Heart left ventricle (tissue), 16 donors: ENCODE measurements at places on chromosomes 2 and 18.
A peak's percentile ranks its signal among the peaks of the same experiment; 100 is the strongest.

DNA sequence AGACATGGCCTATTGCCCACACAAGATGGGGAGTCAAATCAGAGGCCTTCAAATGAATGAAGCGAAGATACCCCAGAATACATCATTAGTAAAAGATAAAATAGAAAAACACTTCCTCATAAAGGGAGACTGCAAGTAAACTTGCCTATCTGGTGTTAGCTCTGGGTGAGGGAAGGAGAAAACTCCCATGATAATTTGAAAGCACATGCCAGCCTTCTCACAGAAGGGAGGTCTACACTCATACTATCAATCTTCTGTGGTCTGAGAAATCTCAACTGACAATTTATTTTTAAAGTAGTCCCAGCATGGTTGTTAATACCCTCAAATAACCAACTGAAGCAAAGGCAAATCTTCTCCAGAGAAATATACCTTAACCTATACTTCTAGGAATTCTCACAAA lies 75.4 kb downstream of the EXOC6B start:
- peaks cover 37% of the 10 kb centered on the region for H3K4me1 ChIP-seq
- DNase-seq: no peak
- no peaks in the 10 kb centered on the region for H3K27me3 ChIP-seq

- H3K4me3 ChIP-seq: no peak overlapping the region
- H3K27me3 ChIP-seq: no peaks in the 10 kb centered on the region
- no peaks in the 10 kb centered on the region for H3K36me3 ChIP-seq
- DNase-seq: no peak
Observed at GRCh38 chr2:28046921-28047320, 156.4 kb downstream of the BABAM2 start.

GRCh38 chr2:203594541-203594940 lies 59.4 kb upstream of the RAPH1 start:
- H3K36me3 ChIP-seq: no peaks in the 10 kb centered on the region
- no peak overlapping the region for H3K4me3 ChIP-seq
- no peak overlapping the region for H3K27ac ChIP-seq
- no peaks in the 10 kb centered on the region for H3K4me1 ChIP-seq
- H3K27me3 ChIP-seq: no peaks in the 10 kb centered on the region

- DNase-seq: no peak
- H3K27ac ChIP-seq: no peak overlapping the region
- no peaks in the 10 kb centered on the region for H3K27me3 ChIP-seq
- H3K36me3 ChIP-seq: no peaks in the 10 kb centered on the region
- H3K4me3 ChIP-seq: no peak overlapping the region
Observed at GRCh38 chr18:13643261-13643751, 83.1 kb downstream of the FAM210A start.

DNA sequence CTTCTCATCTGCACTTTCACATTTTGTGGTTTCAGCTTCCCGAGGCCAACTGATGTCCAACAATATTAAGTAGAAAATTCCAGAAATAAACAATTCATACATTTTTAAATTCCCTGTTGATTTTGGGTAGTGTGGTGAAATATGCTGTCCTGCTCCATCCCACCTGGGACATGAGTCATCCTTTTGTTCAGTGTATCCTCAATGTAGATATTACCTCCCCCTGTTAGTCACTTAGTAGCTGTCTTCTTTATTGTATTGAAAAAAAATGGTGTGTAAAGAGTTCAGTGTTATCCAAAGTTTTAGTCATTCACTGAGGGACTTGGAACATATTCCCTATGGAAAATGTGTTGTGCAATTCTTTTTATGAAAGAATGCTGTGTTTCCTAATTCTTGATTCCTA lies 348.1 kb downstream of the SOCS6 start:
- H3K27ac ChIP-seq: no peak overlapping the region
- no peaks in the 10 kb centered on the region for H3K27me3 ChIP-seq
- no peaks in the 10 kb centered on the region for H3K36me3 ChIP-seq
- no peaks in the 10 kb centered on the region for H3K4me1 ChIP-seq

DNA sequence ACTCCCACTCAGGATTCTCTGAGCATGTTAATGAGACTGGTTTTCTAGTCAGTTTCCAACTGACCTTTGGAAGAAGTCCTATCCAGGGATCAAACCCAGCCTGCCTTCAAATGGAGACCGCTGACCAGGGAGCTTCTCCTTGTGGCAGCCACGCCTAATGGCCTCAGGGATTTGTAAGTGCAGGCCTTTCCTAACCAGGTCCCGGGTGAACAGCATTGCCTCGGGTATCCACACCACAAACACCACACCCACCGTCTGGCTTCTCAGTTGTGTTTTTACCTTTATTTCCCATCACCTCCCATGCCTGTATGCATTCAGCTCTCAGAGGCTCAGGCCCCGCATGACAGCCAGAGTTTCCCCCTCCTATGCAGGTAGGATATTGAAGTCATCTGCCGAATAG lies 406.3 kb upstream of the HS6ST1 start:
- no peak overlapping the region for H3K4me3 ChIP-seq
- H3K4me1 ChIP-seq: no peaks in the 10 kb centered on the region
- H3K27ac ChIP-seq: no peak overlapping the region
- H3K36me3 ChIP-seq: no peaks in the 10 kb centered on the region
- DNase-seq: no peak

- no peak overlapping the region for H3K4me3 ChIP-seq
- H3K27ac ChIP-seq: no peak overlapping the region
- DNase-seq: no peak
- no peaks in the 10 kb centered on the region for H3K4me1 ChIP-seq
- H3K36me3 ChIP-seq: peaks cover 93% of the 10 kb centered on the region
- H3K27me3 ChIP-seq: no peaks in the 10 kb centered on the region
Observed at GRCh38 chr2:24754985-24755705, 38.0 kb downstream of the PTRHD1 start.

DNA sequence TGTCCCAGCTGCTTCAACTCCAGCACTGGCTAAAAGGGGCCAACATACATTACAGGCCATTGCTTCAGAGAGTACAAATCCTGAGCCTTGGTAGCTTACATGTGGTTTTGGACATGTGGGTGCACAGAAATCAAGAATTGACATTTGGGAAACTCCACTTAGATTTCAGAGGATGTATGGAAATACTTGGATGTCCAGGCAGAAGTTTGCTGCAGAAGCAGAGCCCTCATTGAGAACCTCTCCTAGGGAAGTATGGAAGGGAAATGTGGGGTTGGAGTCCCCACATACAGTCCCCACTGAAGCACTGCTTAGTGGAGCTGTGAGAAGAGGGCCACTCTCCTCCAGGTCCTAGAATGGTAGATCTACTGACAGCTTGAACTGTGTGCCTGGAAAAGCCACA lies 218.0 kb upstream of the CWC22 start:
- H3K4me3 ChIP-seq: no peak overlapping the region
- no peak overlapping the region for H3K27ac ChIP-seq
- DNase-seq: no peak
- no peaks in the 10 kb centered on the region for H3K36me3 ChIP-seq
- no peaks in the 10 kb centered on the region for H3K27me3 ChIP-seq
- no peaks in the 10 kb centered on the region for H3K4me1 ChIP-seq

GRCh38 chr18:13613591-13614501 lies 112.5 kb downstream of the FAM210A start:
- H3K27me3 ChIP-seq: no peaks in the 10 kb centered on the region
- H3K4me3 ChIP-seq: no peak overlapping the region
- DNase-seq: no peak
- H3K36me3 ChIP-seq: no peaks in the 10 kb centered on the region
- peak overlapping the region; percentile 84 for H3K27ac ChIP-seq

- peak; percentile 66 for DNase-seq
- no peaks in the 10 kb centered on the region for H3K27me3 ChIP-seq
- peaks cover 38% of the 10 kb centered on the region for H3K4me1 ChIP-seq
- H3K4me3 ChIP-seq: no peak overlapping the region
- H3K36me3 ChIP-seq: no peaks in the 10 kb centered on the region
- peak overlapping the region; percentile 55 for H3K27ac ChIP-seq
Observed at GRCh38 chr2:168796583-168797285, 5.7 kb upstream of the NOSTRIN start.

- no peak overlapping the region for H3K4me3 ChIP-seq
- H3K27ac ChIP-seq: no peak overlapping the region
- no peaks in the 10 kb centered on the region for H3K4me1 ChIP-seq
- DNase-seq: no peak
Observed at GRCh38 chr18:3932276-3932675, 482.3 kb downstream of the TGIF1 start.

DNA sequence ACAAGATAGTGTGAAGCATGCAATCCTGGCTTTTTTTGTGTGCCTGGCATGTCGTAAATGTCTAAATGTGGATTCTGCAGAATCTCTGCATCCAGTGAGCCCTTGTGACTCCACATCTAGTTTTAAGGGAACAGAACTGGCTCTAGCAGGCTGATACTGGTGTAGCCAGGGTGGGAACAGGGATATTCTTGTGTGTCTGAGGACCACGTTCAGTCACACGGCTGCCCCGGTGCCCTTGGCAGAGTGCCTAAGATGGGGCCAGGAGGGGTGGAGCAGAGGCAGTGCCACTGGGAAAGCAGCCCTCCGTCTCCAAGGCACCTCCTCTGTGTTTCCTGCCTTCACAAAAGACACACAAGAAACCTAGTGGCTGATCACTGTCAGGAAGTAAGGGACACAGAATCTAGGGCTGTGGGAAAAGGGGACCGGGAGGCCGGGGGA lies 91.5 kb upstream of the PARD3B start:
- peak; percentile 42 for DNase-seq
- no peaks in the 10 kb centered on the region for H3K36me3 ChIP-seq
- H3K27me3 ChIP-seq: no peaks in the 10 kb centered on the region
- H3K4me1 ChIP-seq: peaks cover 9% of the 10 kb centered on the region
- no peak overlapping the region for H3K4me3 ChIP-seq
- H3K27ac ChIP-seq: peak overlapping the region; percentile 35

DNA sequence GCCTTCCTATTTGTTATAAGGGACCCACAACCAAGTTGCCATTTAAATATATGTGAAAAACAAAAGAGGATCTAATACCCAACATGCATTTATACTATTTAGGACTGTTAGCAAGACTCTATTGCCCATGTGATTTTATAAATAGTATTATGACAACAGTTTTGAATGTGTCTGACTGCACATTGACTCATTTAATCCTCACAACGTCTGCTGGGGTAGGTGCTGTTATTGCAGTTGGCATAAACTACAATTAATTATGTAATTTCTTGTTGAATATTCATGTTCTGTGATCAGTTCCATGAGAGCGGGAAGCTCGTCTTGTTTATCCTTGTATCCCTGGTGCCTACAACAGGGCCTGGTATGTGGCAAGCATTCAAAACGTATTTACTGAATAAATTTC lies 53.7 kb downstream of the SH2D6 start:
- H3K4me1 ChIP-seq: no peaks in the 10 kb centered on the region
- no peak overlapping the region for H3K27ac ChIP-seq
- H3K27me3 ChIP-seq: no peaks in the 10 kb centered on the region
- H3K36me3 ChIP-seq: no peaks in the 10 kb centered on the region

- H3K4me3 ChIP-seq: no peak overlapping the region
- no peak overlapping the region for H3K27ac ChIP-seq
- no peak for DNase-seq
- H3K36me3 ChIP-seq: peaks cover 64% of the 10 kb centered on the region
- H3K27me3 ChIP-seq: no peaks in the 10 kb centered on the region
Observed at GRCh38 chr2:61287254-61287653, 125.3 kb downstream of the C2orf74 start.

GRCh38 chr2:118779362-118779761 lies 68.1 kb downstream of the EN1 start:
- no peaks in the 10 kb centered on the region for H3K36me3 ChIP-seq
- peaks cover 3% of the 10 kb centered on the region for H3K27me3 ChIP-seq
- no peak overlapping the region for H3K4me3 ChIP-seq
- DNase-seq: no peak
- no peaks in the 10 kb centered on the region for H3K4me1 ChIP-seq

DNA sequence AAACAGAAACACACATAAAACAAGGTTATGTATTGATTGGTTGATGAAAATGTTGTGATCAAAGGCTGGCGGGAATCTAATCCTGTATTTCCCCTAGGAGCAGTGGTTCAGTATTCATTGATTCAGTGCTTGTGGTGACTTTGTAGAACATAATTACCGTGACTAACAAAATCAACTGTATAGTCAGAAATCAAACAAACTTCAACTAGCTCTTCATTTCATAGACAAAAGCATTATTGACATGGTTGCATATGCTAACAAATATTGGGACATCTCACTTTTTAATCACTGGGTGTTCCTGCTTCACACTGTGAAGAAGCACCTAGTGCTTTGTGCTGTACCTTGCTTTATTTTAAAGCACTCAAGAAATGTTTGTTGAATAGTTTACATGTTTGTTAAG lies 41.4 kb downstream of the USP14 start:
- no peak overlapping the region for H3K4me3 ChIP-seq
- H3K27me3 ChIP-seq: no peaks in the 10 kb centered on the region
- H3K4me1 ChIP-seq: no peaks in the 10 kb centered on the region
- DNase-seq: no peak

DNA sequence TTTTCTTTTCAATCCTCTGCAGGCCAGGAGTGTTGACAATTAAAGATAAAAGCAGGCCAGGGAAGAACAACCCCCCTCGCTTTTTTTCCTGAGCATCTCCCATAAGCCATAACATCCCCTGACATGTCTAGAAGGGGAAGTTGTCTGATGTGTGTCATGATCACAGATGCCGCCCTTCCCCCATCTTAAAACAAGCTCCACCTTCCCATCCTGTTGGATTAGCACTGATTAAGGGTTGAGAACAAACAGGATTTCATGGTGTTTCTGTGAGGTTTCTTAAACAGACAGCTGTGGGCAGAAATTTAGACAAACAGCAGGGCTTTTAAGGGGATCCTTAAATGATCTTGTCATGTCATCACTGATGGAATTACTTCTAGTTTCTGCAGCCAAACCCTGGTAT lies 59.4 kb upstream of the UPP2 start:
- H3K4me1 ChIP-seq: no peaks in the 10 kb centered on the region
- no peak overlapping the region for H3K4me3 ChIP-seq
- H3K27ac ChIP-seq: peak overlapping the region; percentile 66
- no peaks in the 10 kb centered on the region for H3K27me3 ChIP-seq

- no peak for DNase-seq
- no peak overlapping the region for H3K27ac ChIP-seq
- H3K4me1 ChIP-seq: peaks cover 7% of the 10 kb centered on the region
- no peaks in the 10 kb centered on the region for H3K36me3 ChIP-seq
- no peaks in the 10 kb centered on the region for H3K27me3 ChIP-seq
- no peak overlapping the region for H3K4me3 ChIP-seq
Observed at GRCh38 chr2:235564884-235565530, 71.2 kb downstream of the AGAP1 start.

- DNase-seq: no peak
- no peaks in the 10 kb centered on the region for H3K27me3 ChIP-seq
- H3K4me1 ChIP-seq: no peaks in the 10 kb centered on the region
- no peak overlapping the region for H3K27ac ChIP-seq
- H3K4me3 ChIP-seq: no peak overlapping the region
Observed at GRCh38 chr2:109105113-109105512, 23.9 kb upstream of the SH3RF3 start.

- H3K36me3 ChIP-seq: no peaks in the 10 kb centered on the region
- DNase-seq: no peak
- H3K27ac ChIP-seq: no peak overlapping the region
- no peaks in the 10 kb centered on the region for H3K27me3 ChIP-seq
Observed at GRCh38 chr2:220168891-220169546, 541.6 kb downstream of the SLC4A3 start.

GRCh38 chr18:4119813-4120212 lies 335.3 kb downstream of the DLGAP1 start:
- DNase-seq: no peak
- no peaks in the 10 kb centered on the region for H3K36me3 ChIP-seq
- H3K27me3 ChIP-seq: no peaks in the 10 kb centered on the region
- no peaks in the 10 kb centered on the region for H3K4me1 ChIP-seq

- H3K27ac ChIP-seq: peak overlapping the region; percentile 68
- peak overlapping the region; percentile 33 for H3K4me3 ChIP-seq
- peaks cover 18% of the 10 kb centered on the region for H3K4me1 ChIP-seq
- H3K27me3 ChIP-seq: no peaks in the 10 kb centered on the region
- DNase-seq: peak; percentile 37
Observed at GRCh38 chr2:3651691-3652648, 6.0 kb upstream of the ALLC start.
